ENCODE measurements at places on chromosomes 11 and 22.

- DNase-seq = peak; percentile 63
These were observed 783 bp upstream of the SLC35C1 start for GRCh38 chr11:45803971-45804760.

DNA sequence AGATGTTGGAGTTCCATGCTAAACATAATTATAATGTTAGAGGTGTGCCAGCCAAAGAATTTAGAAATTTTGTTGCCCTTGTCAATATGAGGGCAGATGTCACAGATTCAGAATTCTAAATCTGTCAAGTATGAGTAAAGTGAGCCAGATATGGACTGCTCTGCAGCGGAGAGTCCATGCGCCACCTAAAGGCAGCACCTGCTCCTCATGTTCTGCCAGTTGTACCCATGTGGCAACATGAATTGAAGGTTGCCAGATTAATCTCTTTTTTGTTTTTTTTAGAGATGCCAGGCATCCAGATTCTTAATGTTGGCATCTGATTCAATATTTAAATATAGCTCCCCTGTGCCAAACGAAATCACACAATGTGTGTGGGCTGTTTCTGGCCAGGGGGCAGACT lies 678.6 kb upstream of the ANO5 start:
- no peak for DNase-seq

DNA sequence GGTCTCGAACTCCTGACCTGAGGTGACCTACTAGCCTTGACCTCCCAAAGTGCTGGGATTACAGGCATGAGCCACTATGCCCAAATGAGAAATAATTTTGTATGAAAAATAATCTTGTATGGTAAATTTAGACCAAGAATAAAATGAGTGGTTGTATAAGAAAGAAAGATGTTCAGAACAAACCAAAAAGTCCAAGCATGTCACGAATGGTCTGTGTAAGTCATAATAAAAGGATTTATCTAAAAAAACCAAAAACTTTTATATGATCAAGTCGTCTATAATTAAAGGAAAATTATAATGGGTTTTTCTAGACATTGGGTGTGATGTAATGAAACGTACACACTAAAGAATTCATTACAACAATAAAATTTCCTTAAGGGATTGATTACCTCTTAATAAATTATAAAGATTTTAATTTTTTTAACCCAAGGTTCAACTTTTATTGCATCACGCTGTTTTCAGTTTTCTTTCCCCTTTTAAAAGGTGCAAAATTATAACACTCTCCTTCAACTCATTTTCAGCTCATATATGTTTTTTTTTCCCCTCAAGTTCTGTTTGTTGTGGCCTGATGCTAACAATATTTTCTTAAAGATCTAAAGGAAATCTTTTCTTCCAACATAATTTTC lies 8.9 kb upstream of the AQP11 start:
- DNase-seq = no peak

- no peak for DNase-seq
These were observed 28.3 kb downstream of the SLC1A2 start for GRCh38 chr11:35390737-35391682.

GRCh38 chr11:69752890-69753289 lies 22.3 kb downstream of the FGF4 start:
- no peak for DNase-seq

GRCh38 chr11:34266090-34266912 lies 91.5 kb downstream of the ABTB2 start:
- DNase-seq = no peak

GRCh38 chr22:33090836-33091235 lies 32.7 kb upstream of the SYN3 start:
- DNase-seq = no peak

DNA sequence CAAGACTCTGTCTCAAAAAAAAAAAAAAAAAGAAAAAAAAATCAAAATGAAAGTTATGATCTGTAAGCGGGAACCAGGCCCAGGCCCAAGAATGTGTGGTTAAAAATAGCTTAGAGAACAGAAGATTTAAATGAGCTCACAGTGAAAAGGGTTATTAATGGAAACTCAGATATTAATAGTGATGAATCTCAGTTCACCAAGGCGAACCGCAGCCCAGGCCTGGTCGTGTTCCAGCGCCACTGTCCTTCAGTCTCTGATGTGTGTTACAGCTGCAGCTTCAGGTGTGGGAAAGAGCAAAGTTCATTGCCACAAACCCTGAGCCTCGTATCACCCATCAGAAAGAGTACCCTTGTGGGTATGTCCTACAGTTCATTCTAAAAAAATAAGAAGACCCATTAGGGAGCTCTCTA lies 107.1 kb downstream of the GAB2 start:
- DNase-seq = no peak

GRCh38 chr22:19527861-19528417 lies 3.7 kb upstream of the CLDN5 start:
- no peak for DNase-seq

DNA sequence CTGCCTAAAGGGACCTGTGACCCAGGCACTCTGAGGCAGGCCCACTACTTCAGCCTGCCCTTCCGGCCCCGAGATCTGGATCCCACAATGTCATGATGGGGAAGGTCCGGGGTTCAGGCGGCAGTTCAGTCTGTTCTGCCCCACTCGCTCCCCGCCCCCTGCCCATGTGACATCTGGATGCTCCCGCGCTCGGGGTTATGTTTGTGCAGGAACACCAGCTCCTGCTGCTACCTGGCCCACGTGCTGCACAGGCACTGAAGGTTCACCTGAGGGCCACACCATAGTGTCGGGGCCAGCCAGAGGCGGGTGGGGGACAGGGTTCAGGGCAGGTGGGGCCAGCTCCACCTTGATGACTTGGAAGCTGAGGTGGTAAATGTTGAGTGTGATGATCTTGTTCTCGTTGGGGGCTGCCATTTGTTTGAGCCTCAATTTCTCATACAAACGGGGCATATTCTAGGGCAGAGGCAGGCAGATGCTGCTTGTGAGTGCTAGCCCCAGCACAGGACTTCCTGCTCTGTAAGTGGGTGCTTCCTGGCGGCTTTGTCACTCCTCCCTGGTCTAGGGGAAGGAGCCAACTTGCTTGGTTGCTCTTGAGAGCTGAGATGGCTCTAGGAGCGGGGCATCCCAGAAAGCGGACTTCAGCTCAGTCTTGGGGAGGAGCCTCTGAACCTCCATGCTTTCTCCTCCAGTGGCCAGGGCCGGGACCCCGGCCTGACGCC lies 4.4 kb upstream of the SIPA1 start:
- no peak for DNase-seq

- no peak for DNase-seq
These were observed 755 bp downstream of the NRIP3 start for GRCh38 chr11:9002920-9003572.

- DNase-seq = no peak
These were observed 10.3 kb downstream of the SYT13 start for GRCh38 chr11:45275828-45276227.

GRCh38 chr11:9732453-9732852 lies 68.6 kb downstream of the SWAP70 start:
- DNase-seq = no peak

DNA sequence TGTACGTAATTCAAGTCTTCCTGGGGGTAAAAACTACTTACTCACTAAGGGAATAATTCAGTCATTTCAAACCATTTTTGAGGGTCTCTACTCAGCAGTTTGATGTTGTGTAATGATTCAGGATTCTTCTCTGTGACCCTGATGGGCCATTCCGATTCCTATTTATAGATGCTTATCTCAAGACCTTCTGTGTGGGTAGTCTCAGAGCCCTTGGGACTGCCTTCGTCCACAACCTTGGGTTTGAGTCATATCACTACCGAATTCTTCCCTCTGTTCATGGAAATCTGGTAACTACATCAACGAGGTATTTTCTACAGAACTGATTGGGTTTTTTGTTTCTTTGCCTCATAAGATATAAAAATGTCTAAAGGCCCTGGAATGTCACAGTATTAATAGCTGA lies 14.3 kb upstream of the CBX6 start:
- no peak for DNase-seq

DNA sequence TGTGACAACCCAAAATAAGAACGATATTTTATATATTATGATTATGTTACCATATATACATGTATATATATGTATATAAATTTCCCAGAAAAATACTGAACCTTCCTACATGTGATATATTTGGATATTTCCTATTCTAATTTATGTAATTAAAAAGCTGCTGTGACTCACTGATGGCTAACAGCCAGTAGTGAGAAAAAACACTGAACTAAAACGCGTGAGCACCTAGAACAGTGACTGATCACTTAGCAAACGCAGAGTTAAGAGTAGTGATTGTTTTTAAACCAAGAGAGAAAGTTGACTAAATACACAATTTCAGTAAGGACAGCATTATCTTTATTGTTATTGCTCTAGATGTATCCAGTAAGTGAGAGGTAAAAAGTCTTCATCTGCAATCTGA lies 213.8 kb downstream of the TMEM135 start:
- no peak for DNase-seq

- no peak for DNase-seq
These were observed 8.5 kb downstream of the YPEL4 start for GRCh38 chr11:57641011-57641807.

- DNase-seq = no peak
These were observed 1949.4 kb upstream of the RAG2 start for GRCh38 chr11:38547462-38547861.

DNA sequence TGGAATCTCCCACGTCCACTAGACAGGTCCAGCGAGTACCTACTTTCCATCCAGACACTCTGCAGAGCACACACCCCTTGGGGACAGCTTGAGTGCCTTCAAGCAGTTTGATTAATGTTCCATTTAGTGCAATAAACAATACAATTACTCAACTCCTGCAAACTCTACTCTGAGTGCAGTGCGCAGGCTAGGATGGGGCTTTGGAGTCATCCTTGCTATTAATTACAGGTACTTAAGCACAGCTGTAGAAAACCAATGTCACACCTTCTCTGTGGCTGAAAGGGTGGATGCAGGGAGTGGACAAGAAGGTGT lies 82.6 kb downstream of the MN1 start:
- DNase-seq = no peak

DNA sequence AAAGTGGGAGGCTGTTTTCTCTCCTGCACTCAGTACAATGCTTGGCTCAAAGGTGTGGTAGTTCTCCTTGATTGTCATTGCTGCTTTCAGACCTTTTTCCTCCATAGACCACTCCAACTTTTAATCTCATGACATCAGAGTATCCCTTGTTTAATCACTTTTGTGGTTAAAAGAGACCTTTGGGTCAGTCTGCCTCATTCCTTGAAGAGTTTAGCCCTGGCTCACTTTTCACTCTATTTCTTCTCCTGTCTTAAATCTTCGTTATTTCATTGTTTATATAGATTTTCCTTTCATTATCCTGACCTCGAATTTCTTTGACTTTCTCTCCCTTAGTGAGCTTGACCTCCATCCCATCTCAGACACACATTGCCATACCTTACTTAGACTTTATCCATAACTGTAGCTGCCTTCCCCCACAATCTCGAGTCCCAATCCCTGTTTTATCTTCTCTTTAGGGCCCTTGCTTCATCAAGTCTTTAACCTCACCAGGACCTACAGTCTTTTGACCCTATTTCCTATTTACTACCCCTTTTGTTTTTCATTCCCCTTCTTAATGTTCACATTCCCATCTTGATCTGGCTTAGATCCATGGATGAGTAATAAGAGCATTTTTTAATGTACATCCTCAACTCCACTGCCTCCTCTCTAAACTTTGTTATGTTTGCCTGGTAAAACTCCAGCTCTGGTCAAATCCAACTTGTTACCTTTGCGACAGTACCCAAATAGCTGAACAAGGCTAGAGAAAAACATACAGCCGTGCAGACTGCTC lies 9.5 kb downstream of the ATXN10 start:
- DNase-seq = no peak

GRCh38 chr22:30574997-30575671 lies 669 bp upstream of the GAL3ST1 start:
- DNase-seq = no peak

DNA sequence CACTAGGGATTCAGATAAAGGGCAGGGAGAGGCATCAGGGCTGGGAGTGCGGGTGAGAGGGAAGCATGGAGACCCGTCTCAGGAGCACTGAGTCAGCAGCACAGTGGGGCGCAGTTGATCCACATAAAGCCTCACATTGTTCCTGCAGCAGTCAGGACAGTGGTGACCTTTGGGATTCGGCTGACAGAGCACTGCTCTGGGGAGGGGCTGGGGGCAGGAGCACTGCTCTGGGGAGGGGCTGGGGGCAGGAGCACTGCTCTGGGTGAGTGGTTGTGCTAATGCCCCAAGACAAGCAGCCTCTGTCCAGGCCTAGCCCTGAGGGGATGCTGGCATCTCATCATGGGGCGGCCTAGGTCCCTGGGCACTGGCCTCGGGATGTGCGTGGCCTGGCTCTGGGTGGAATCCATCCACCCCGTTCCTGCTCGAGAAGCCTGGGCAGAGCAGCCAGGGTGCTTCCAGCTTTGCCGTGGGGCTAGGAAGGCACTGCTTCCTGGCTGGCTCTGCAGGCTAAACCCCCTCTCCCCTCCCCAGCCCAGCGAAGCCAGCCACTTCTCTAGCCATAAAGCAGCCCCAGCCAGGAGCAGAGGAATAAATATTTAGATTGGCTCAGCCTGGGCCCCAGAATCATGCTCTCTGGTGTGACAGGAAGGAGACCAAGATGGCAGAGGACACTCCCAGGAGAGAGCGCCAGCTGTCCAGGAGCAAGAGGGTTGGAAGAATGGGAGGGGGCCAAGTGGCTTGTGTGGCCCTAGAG lies 7.3 kb downstream of the OAF start:
- no peak for DNase-seq

DNA sequence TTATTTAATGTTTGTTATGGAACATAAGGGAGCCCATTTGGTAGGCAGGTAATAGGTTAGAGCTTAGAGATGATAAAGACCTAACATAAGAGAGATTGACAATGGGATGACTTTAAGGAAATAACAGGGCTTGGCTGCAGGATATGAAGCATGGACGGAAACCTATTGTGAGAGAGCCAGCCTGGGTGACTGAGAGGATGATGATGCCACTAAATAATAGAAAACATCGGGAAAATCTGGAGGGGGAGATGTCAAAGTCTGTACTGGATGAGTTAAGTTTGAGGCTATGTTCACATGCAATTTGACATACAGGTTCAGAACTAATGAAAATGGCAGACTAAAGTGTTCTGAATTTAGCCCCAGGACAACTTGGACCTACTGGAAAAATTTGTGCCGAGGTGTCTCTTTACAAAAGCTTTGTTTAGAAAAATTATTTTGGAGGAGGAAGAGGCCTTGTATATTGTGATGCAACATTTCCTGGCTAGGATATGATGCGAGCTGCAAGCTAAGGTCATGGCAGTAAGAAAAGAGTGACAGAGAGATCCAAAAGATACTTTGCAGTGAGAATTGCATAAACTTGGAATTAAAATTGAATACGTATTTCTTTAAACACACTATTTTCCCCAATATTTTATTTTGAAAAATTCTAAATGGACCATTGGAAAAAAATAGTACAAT lies 339.3 kb upstream of the PLET1 start:
- no peak for DNase-seq

Measured in activated gamma-delta T cell treated with Interleukin-2 at 50 U/mL for 16 hours (primary cell).